ENCODE measurements at places on chromosomes 6 and 20.

- DNase-seq, result no peak
Observed at GRCh38 chr6:168049706-168050224, 29.2 kb downstream of the FRMD1 start.

- no peak for DNase-seq
Observed at GRCh38 chr20:50515471-50516106, 5.4 kb downstream of the PTPN1 start.

DNA sequence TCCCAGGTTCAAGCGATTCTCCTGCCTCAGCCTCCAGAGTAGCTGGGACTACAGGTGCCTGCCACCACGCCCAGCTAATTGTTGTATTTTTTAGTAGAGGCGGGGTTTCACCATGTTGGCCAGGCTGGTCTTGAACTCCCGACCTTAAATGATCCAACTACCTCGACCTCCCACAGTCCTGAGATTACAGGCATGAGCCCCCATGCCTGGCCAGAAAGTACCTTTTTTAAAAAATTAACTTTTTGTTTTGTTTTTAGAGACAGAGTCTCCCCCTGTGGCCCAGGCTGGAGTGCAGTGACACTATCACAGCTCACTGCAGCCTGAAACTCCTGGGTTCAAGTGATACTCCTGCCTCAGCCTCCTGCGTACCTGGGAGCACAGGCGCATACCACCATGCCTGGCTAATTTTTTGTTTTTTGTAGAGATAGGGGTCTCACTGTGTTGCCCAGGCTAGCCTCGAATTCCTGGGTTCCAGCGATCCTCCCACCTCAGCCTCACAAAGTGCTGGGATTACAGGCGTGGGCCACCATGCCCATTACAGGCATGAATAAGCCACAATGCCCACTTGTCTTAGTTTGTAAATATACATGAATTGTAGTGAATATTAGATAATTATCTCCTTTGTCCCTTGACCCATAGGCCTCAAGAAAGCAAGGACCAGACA, 17.4 kb upstream of the EEF1A1 start:
- no peak for DNase-seq

DNA sequence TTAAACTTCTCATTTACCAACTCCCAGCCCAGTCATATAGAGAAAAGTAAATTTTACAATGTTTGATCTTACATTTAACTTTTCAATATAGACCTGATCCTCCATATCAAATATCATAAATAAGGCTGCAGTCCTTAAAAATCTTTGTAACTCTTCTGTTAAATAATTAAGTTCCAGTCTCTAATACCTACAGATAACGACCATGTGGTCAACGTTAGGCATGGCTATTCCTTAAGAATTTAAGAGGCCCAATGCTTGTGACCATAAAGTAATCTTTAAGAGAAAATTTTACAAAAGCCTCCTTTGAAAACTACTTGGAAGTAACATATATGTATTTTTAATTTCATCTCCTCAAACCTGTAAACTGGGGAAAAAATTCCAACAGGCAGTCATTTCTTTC, 1.6 kb downstream of the FBXO5 start:
- DNase-seq, result no peak

GRCh38 chr20:5036828-5037227, 35.5 kb upstream of the SLC23A2 start:
- no peak for DNase-seq

- DNase-seq, result no peak
Observed at GRCh38 chr6:159156089-159156488, 13.1 kb upstream of the FNDC1 start.

GRCh38 chr6:35168461-35168861, 27.3 kb upstream of the TCP11 start:
- DNase-seq, result no peak

GRCh38 chr20:10469599-10469998, 34.5 kb downstream of the SLX4IP start:
- DNase-seq, result no peak

DNA sequence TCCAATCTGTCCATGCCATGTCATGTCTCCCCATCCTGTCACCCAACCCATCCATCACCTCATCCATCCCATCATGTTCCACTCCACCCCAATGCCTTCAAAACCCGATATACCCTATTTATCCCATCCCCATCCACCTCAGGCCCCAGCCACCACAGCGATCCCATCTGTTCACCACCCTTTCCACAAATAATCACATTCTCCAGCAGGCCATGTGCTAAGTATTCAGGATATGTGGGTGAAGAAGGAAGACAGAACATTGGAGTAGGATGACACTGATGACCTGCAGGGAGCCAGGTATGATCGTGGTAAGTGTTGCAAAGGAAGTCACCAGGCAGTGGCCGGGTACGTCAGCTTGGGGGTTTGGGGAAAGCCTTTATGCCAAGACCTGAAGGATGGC, 48.8 kb downstream of the NPEPL1 start:
- DNase-seq, result no peak

DNA sequence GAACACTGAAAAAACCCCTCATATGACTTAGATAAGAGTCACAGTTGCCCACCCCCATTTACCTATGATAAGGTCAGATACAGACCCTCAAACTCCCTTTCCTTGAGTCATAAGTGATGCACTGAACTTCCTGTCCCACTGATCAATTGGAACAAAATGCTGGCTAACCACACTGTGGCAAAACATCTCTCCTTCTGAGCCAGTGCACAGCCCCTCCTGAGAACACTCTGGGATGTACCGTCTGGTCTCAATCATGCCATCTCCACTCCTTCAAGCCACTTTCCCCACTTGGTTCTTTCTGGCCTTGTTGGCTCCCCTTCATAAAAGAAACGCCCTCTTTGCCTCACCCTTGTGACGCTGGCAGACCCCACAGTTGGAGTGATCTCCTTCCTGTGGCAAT, 42.6 kb upstream of the NXT1 start:
- DNase-seq, result no peak

GRCh38 chr20:9228774-9229450, 160.0 kb downstream of the PLCB4 start:
- no peak for DNase-seq

GRCh38 chr6:112574190-112574589, 227.1 kb downstream of the RFPL4B start:
- DNase-seq, result no peak

GRCh38 chr20:33262658-33263065, 20.4 kb upstream of the BPIFB1 start:
- DNase-seq, result no peak

DNA sequence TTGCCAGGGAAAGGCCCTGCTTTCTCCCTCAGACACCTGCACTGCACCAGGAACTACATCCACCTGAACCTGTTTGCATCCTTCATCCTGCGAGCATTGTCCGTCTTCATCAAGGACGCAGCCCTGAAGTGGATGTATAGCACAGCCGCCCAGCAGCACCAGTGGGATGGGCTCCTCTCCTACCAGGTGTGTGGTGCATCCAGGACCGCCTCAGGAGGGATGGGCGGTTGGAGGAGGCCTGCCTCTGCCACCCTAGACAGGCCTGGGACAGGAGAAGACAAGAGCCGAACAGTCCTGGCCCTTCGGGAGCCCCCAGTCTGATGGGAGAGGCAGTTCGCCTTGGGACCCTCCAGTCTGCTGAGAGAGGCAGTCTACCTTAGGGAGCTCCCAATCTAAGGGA, 24.2 kb downstream of the GLP1R start:
- no peak for DNase-seq

GRCh38 chr6:113178349-113178748, 678.8 kb upstream of the MARCKS start:
- no peak for DNase-seq

- DNase-seq, result no peak
Observed at GRCh38 chr6:53151676-53152075, 3.0 kb upstream of the GCM1 start.

DNA sequence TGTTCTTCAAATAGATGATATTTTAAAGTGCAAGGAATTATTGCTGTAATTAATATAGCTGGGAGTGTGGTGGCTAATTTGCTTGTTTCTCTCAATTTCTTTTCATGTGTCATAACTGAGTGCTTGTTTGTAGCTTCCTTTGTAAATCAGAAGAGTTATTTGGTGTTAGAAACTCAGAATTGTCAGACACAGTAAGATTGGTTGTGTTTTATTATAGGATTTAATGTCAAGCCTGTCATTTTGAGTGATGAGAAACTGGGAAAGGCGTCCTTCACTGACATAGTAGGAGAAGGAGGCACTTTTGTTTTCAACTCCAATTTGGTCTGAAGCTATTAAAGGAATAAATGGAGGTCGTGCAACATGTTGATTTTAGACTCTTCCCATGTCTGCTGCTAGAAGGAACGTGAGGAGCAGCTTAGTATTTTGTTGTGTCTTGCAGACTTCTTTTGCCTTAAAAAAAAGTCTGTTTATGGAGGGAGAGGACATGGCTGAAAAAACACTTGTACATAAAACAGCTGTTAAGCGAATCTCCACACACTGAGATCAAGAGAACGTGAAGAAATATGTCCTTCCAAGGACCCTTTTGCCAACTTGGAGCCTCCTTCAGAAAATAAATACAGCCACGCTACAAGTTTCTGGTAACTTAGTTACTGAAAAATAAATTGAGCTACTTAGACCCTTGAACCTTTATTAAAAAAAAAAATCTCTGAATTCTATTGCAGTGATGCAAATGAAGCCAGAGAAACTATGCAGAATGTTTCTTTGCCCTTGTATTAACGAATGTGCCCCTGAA, 59.5 kb downstream of the BMP6 start:
- DNase-seq, result no peak

- DNase-seq, result no peak
Observed at GRCh38 chr6:158438226-158438625, 121.7 kb upstream of the TMEM181 start.

DNA sequence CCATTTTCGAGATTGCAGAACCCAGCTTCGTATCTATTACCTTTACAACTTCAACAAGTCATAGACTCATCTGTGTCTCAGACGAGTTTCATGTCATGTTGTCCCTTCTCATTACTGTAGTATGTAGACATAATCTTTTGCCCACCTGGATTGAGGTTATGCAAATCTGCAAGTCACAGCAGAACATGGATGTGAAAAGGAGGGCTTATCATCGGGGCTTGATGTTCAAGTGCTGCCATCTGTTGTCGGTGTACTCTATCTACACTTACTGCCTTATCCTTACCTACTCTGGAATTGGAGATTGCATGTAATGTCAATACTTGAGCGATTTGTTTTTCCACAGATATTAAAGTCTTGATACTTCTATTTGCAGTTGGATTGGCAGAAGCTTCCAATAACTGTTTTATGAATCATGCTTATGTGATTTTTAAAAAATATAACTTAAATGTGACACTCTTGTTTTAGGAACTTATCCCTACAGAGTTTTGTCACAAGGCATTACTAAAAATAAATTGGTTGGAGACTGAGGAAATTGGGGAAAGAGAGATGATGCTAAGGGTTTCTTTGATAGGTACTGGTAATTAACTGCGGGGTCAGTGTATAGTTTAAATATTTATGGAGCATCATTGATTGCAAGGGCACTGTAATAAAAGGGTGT, 3.0 kb upstream of the GOPC start:
- no peak for DNase-seq

DNA sequence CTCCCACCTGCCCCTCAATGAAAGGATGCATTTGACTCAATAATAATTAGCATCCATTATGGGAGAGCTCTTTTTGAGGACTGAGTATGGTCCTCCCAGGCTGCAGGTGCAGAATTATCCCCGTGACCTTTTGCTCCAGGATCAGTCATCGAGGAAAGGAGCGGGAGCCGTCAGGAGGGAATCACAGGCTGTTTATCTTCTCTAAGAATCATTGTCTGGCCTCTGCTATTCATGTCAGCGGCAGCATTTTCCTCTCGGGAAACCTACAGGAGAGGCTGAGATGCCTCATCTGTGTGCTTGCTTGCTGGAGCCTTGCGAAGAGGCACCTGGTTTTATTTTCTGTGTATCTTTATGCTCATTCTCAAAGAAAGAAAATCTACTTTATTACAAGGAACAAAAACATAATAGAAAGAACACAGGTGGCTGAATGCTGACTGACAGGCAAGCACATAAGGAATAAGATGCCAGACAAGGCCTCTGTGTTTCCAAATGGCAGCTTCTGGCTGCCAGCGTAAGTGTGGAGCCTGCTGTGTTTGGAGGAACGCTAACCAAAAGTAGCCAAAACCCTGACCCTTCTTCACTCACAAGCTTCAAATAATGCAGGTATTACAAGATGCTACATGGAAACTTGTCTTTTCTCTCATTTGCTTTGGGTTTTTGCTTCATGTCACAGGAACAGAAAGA, 539.1 kb upstream of the MARCKS start:
- DNase-seq, result no peak

- DNase-seq, result no peak
Observed at GRCh38 chr20:16898433-16898832, 150.3 kb downstream of the OTOR start.

- no peak for DNase-seq
Observed at GRCh38 chr20:33853507-33853813, 42.3 kb downstream of the CHMP4B start.

DNA sequence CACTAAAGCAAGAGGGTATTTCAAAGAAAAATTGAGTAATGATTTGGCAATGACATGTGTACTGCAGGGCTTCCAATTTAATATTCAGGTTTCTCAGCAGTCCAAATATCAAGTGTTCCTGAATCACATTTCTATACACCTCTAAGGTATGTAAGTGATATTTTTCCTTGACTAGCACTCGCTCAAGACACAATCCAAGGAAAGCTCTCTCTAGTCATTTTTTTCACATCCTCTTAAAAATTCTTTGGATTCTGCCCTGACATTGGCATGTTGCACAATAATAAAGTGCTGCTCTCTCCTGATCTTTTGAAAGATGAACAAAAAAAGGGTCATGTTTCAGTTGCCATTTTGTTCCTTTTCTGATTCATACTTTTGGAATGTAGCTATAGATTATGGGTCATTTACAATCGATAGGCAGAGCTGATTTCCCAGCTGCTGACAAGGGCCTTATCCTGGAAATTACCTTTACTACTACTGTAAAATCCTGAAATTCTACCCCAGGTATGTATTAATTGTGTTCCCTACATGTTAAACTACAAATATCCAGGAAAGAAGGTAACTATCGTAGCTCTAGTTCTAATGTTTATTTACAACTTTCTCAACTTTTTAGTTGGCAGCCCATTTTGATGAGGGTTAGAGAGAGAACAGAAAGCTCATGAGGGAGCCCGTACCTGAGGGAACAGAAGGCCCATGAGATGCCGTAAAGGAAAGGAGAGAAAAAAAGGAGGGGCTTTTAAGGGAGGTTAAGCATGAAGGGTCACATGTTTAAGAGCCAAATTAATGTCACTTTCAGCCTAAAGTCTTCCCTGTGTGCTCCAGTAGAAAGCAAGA, 22.2 kb upstream of the ADGRG6 start:
- no peak for DNase-seq

- no peak for DNase-seq
Observed at GRCh38 chr6:3623451-3624249, 127.9 kb downstream of the PXDC1 start.
